ENCODE measurements at places on chromosomes 4 and X.

DNA sequence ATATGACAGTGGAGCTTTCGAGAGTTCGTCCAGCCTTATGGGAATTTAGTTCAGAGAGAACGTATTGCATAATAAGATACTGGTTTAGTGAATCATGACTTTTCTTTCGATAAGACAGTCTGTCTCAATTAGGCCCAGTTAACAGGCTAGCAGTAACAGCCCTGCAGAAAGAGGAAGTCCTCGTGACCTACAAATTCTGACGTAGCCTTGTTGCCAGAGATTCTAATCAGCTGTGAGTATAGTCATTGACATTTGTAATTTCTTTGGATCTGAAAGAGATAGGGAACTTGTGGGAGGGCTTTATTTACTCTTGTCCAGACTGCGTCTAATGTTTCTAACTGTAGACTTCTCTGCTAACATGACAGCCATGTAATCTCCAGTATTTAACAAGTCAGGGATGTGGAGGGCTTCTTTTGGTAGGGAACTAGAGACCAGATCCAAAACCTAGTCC lies 15.8 kb downstream of the ART3 start:
- DNase-seq, result peak; percentile 54

DNA sequence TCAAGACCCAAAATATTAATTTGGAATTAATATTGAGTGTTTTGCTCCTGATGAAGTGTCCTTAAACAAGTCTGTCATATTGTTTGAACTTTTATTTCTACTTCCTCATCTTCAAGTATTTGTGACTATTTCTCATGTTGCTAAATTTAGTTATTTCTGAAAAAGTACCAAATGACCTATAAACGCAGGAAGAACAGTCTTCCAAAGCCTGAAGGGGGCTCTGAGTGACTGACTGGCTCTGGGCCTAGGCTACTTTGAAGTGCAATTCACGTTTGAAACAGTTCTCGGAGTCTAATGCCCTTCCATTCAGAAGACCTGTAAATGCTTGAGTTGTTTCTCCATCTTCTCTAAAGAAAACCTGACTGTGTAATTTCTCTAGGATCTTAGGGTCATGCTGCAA lies 26.5 kb downstream of the GALNT7 start:
- no peak for DNase-seq

- no peak for DNase-seq
These were observed 228.1 kb downstream of the ADAMTS3 start for GRCh38 chr4:72340803-72341431.

- no peak for DNase-seq
These were observed 93.3 kb downstream of the NAA11 start for GRCh38 chr4:79232540-79232939.

GRCh38 chr4:4758681-4759080 lies 100.8 kb upstream of the MSX1 start:
- DNase-seq, result no peak
